ENCODE measurements at places on chromosomes 6 and 20. TPM values are rescaled to one million over a fixed set of nuclear protein-coding genes. Genes with fewer than 3 reads are reported as not detected.

The MOXD1 gene
- 8.3 TPM for polyA plus RNA-seq

The C20orf202 gene
- 0.24 TPM for polyA plus RNA-seq

The ENPP5 gene
- 4.7 TPM for polyA plus RNA-seq

GRCh38 chr20:7193681-7194080, 426.2 kb downstream of the BMP2 start:
- no peak for DNase-seq

DNA sequence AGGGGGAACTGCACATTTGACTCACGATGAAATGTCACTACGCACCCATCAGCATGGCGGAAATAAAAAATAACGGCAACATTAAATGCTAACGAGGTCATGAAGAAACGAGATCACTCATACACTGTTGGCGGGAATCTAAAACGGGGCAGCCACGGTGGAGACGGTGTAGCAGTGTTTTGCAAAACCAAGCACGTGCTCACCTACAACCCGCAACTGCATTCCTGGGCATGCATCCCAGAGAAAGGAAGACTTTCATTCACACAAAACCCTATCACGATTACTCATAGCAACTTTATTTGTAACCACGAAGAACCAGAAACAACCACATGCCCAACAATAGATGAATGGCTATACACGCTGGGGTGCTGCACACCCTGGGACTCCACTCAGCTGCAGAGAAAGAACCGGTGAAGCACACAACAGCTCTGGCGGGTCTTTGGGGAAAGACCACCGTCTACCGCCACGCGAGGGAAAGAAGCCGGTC, 77.0 kb downstream of the YTHDF1 start:
- no peak for DNase-seq

- peak; percentile 7 for DNase-seq
Measured at GRCh38 chr6:85679445-85680123, 36.9 kb upstream of the SYNCRIP start.

GRCh38 chr6:146855889-146856288, 257.1 kb downstream of the ADGB start:
- no peak for DNase-seq

DNA sequence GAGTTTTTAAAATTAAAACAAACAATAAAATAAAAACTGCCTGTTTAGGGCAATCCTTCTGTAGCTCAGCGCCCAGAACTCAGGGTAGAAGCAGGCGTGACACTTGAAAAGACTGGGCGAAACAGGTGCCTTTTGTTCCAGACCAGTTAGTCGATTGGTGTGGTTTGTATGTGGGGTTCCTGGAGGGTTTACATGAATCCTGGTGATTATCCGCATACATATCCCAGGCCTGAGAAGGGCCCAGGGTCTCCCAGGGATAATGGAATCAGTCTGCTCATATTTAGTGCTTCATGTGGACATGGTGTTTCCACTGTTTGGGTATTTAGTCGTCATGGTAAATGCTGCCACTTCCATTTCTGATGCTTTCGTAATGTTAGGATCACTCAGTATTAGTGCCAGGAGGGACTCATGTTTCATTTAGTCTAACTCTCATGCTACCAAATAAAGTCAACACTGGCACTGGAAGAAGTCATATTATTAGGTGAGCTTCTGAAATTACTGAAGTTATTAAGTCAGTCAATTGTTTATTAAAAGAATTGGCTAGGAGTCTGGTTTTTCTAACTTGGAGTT, 116.5 kb downstream of the SAMD5 start:
- no peak for DNase-seq

All from muscle of arm (tissue), 14 donors.